Left colon (tissue), 2 donors: ENCODE measurements at places on chromosomes 3 and 15.

DNA sequence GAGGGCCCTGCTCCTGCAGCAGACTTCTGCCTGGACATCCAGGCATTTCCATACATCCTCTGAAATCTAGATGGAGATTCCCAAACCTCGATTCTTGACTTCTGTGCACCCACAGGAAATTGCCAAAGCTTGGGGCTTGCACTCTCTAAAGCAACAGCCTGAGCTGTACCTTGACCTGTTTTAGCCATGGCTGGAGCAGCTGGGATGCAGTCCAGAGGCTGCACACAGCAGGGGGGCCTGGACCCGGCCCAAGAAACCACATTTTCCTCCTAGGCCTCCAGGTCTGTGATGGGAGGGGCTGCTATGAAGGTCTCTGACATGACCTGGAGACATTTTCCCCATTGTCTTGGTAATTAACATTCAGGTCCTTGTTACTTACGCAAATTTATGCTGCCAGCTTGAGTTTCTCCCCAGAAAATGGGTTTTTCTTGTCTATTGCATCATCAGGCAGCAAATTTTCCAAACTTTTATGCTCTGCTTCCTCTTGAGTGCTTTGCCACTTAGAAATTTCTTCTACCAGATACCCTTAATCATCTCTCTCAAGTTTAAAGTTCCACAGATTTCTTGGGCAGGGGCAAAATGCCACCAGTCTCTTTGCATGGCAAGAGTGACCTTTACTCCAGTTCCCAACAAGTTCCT lies 11.8 kb upstream of the MYO5A start:
- no peak for DNase-seq

DNA sequence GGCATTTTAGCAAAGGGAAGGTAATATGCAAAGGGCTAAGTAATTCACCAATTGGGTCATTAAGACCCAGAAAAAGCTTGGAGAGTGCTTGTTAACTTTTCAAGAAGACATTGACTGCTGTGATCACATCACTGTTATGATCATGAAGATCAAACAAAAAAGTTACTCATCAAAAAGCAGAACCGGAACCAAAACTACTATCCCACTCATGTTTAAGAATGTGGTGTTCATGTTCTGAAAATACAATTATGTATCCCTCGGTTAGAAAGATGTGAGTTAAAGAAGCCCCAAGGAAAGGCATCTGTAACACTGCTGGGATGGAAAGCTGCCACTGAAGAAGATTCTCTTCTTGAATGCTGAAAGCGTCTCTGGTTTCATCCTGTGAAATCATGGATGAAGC lies 32.6 kb downstream of the BBX start:
- no peak for DNase-seq

DNA sequence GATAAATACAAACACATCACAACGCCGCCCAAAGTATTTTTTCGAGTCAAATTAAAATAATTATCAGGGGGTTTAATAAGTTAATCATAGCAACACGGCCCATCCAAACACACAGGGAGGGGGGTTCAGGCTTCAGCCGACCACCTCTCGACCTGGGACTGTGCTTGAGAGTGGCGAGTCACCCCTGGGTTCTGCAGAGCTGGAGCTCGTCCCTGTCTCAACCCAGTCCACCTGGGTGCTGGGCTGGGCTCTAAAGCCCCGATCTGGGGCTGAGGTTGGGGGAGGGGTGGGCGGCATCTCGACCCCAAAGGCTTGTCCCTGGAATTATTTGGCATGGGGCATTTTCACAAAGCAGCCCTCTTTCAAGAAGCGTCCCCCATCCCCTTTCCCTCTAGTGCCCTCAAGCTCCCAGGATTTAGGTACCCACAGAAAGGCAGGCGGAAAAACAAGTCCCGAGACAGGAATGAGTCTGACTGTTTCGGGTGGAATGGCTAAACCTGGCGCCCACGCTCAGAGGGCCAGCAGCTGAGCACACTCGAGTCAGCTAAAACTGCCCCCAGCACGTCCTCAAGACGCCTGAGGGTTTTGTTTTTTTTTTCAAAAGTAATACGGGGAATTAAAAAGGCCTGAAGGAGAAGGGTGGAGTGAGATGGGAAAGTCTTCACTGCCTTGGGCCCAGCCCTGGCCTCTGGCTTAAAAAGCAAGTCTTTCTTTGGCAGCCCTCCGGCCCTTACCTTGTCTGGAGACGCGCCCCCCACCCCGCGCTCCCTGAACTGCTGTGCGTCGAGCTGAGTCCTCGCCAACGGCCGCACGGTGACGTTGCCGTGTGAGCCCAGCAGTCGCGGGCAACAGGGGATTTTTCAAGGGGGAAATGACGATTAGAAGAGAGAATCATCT lies 32.5 kb downstream of the NR2F2 start:
- no peak for DNase-seq

DNA sequence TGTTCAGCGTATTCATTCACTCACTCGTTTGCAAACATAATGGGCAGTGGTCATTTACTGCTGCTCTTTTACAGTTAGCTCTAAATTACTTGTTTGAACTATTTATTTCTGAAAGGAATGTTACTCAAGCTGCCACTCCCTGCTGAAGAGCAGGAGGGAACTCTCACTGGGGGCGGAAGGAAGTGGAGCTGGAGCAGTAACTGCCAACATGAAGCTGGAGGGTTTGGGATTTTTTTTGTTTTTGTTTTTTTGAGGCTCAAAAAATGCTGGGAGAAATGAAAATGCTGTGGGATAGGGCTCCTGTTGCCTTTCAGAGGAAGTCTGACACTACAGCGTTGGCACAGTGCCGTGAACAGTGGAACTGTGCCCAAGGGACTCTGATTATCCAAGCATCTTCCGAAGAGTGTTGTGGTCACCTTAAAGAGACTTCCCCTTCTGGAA lies 44.1 kb downstream of the SENP2 start:
- DNase-seq = peak; percentile 69

GRCh38 chr3:8554696-8555095 lies 53.1 kb downstream of the LMCD1 start:
- DNase-seq = no peak

DNA sequence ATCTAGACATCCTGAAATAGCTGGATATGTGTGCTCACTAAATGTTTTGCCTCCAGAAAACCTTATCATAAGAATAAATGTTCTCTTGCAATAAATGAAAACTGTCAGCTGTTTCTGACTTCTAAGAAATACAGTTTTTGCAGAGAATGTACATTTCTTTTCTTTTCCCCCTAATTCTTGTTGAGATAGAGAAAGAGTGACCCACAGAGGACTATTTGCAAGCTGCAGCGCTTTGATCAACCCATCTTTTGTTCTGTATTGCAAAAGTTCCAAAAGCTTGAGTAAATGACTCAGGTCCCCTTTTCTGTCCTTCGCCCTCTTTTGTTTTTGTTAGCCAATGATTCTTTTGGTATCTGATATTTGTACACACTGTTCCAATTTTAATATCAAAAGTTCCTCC lies 141.9 kb downstream of the BBX start:
- DNase-seq = no peak

DNA sequence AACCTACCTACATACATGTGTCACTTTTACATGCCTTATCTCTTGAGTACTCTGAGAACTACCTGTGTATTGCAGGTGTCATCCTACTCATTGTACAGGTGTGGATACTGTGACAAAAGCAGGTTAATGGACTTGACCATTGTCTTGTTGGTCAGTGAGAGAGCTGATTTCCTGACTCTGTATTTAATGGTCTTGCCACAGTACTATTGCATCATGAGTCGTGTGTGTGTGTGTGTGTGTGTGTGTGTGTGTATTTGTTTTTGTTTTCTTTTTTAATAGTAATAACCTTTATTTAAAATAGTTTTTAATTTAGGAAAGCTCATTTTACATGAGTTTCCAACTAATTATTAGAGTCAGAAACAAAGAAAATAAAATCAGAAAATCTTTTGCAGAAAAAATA lies 7.7 kb downstream of the SELENOT start:
- DNase-seq = no peak

DNA sequence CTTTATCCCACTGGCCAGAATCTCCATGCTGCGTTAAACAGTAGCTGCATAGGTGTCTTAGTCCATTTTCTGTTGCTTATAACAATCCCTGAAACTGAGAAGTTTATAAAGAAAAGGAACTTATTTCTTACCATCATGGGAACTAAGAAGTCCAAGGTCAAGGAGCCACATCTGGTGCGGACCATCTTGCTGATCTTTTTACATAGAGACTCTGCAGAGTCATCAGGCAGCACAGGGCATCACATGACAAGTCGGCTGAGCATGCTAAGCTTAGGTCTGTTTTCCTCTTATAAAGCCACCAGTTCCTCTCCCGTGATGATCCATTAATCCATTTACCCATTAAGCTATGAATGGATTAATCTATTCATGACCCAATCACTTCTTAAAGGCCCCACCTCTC lies 22.4 kb upstream of the FAM174B start:
- peak; percentile 43 for DNase-seq

- no peak for DNase-seq
Observed at GRCh38 chr3:37347941-37348340, 173.6 kb upstream of the LRRFIP2 start.

DNA sequence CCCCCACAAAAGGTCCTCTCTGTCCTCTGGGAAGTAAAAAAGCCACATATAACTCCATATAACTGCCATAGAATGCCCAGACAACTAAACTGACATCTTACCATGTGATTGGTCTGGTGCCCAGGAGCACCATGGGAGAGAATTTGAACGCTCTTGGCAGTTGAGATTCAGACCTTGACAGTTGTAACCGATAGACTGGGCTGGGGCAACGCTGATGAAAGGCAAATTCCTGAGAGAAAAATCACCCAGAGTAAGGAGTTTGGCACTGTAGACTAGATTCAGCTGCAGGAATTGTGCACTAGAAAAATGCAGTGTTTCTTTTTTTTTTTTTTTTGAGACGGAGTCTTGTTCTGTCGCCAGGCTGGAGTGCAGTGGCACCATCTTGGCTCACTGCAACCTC lies 240.5 kb downstream of the SOX2 start:
- no peak for DNase-seq

GRCh38 chr3:107284612-107285011 lies 92.6 kb upstream of the CCDC54 start:
- DNase-seq = no peak

GRCh38 chr3:59321881-59322540 lies 272.2 kb upstream of the CFAP20DC start:
- DNase-seq = no peak

DNA sequence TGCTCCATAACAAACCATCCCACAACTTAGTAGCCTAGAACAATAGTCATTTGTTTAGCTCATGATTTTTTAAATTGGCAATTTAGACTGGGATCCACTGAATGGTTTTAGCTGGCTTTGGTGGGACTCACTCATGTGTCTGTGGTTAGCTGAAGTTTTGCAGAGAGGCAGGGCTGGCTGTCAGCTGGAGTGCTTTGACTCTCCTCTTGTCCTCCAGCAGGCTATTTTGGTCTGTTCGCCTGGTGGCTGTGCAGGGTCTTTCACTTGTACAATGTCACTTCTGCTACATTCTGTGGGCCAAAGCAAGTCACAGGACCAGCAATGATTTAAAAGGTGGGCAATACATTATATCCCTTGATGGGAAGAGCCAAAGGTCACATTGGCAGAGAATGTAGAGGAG lies 1146.5 kb downstream of the ROBO2 start:
- no peak for DNase-seq

- no peak for DNase-seq
Observed at GRCh38 chr3:195754141-195754540, 33.4 kb downstream of the MUC20 start.

DNA sequence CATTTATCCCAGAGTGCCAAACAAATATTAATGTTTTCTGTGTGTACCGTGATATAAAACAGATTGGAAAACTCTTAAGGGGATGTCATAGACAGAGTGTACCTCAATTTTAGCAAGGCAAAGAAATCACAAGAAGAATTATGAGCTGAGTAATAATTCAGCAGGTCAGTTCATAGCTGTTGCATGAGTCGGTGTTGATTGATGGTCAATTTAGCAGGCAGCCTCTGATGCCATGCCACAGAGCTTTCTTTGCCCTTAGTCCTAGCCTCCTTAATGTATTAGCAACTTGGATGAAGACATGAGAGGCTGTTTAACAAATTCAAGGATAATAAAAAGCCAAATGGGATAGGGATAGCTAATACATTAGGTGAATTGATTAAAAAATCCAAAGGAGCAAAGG lies 6.8 kb downstream of the SLC35A5 start:
- DNase-seq = no peak

GRCh38 chr3:4928277-4928789 lies 50.9 kb upstream of the BHLHE40 start:
- no peak for DNase-seq

- no peak for DNase-seq
Observed at GRCh38 chr3:180188512-180189309, 152.0 kb upstream of the PEX5L start.

- DNase-seq = no peak
Observed at GRCh38 chr15:67968564-67968963, 85.6 kb upstream of the PIAS1 start.

DNA sequence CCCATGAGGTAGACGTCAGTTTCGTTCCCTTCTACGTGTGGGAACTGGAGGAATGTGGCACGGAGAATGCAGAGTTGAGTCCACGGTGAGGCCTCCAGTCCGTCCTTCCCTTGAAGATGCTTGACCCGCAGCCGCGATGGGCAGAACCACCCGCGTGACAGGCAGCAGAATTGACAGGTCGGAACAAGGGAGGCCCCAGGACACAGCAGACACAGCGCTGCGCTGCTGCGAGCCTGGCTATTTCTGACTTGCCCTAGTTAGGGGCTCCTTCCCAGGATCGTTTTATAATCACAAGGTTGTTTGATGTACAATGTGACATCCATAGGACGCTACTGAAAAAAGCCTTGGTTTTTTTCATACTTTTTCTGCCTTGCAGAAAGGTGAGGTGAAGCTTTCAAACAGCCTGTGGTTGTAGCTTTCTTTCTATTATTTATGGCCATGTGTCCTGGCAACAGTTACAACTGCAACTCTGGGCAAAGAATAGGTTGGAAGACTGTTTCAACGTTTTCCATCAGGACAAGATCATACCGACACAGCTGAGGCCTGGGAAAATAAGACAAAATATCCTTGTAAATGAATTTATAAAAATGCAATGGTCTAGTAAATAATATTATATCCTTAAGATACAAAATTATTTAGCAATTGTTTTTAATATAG lies 9.6 kb upstream of the TMEM41A start:
- DNase-seq = no peak

- DNase-seq = no peak
Observed at GRCh38 chr3:172938788-172939187, 188.3 kb downstream of the ECT2 start.

DNA sequence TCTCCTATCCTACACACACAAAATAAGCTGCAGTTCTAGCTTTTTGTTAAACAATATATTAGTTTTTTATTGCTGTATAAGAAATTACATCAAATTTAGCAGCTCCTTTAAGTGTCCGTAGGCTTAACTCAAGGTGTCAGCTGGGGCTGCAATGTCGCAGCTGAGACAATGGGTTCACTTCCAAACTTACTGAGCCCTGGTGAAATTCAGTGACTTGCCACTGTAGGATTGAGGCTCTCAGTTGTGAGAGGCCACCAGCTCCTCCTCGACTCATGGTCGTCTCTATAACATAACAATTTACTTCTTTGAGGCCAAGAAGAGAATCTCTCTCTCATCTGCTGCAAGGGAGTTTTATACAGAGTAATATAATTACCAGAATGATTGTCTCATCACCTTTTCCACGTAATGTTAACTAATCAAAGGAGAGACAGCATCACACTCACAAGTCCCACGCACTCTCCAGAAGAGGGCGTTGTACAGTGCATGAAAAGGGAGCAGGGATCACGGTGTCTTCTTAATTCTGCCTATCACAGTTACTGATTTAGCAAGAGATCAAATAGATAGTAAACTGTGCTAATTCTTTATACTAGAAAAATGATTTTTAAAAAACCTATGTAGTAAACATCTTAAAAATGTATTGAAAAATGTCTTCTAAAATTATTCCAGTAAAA lies 735.6 kb upstream of the GBE1 start:
- no peak for DNase-seq

- DNase-seq = no peak
Observed at GRCh38 chr15:64751464-64751863, 23.9 kb downstream of the RBPMS2 start.

- DNase-seq = no peak
Observed at GRCh38 chr3:143383421-143383820, 263.9 kb downstream of the CHST2 start.
